CD4-positive, alpha-beta T cell treated with Interleukin-21 for 1 hour (primary cell): ENCODE measurements at places on chromosomes 13 and 19.

GRCh38 chr19:36032251-36033104 lies at the start of gene CLIP3:
Gene CLIP3 (minus strand): TSS chr19:36032873. CDS start chr19:36032357, 516 bp downstream.
- DNase-seq: peak; percentile 36

DNA sequence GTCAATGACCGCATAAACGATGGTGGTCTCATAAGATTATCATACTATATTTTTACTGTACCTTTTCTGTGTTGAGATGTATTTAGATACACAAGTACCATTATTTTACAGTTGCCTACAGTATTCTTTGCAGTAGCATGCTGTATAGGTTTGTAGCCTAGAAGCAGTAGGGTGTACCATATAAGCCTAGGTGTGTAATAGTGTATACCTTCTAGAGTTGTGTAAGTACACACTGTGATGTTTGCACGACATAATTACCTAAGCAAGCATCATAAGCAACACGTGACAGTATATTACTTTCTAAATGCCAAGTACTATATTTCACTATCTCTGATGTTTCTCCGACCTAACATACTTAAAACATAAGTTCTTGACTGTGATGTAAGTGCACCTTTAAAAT lies 2.7 kb downstream of the LPAR6 start:
- peak; percentile 58 for DNase-seq

GRCh38 chr13:23322353-23323336 lies 110.9 kb downstream of the SACS start:
- DNase-seq: no peak

DNA sequence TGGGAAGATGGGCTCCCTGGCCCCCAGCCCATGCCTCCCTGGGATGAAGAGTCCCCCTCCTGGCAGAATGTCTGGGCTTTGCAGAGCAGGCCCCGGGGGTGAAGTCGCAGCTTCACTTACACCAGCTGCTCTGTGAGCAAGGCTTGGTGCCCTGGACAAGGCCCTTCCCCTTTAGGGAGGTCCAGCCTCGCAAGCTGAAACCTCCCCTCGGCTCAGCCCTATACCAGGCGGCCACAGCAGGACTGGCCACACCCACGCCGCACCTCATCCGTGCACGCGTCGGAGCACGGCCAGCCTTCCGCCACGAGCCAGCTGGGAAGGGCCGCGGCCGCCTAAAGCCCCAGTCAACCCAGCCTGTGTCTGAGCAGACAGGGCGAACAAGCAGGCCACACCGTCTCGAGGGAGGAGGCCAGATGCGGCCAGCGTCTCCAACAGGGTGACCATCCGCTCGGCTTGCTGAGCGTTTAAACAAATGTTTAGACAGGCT lies 83.2 kb upstream of the MCF2L start:
- DNase-seq: no peak

DNA sequence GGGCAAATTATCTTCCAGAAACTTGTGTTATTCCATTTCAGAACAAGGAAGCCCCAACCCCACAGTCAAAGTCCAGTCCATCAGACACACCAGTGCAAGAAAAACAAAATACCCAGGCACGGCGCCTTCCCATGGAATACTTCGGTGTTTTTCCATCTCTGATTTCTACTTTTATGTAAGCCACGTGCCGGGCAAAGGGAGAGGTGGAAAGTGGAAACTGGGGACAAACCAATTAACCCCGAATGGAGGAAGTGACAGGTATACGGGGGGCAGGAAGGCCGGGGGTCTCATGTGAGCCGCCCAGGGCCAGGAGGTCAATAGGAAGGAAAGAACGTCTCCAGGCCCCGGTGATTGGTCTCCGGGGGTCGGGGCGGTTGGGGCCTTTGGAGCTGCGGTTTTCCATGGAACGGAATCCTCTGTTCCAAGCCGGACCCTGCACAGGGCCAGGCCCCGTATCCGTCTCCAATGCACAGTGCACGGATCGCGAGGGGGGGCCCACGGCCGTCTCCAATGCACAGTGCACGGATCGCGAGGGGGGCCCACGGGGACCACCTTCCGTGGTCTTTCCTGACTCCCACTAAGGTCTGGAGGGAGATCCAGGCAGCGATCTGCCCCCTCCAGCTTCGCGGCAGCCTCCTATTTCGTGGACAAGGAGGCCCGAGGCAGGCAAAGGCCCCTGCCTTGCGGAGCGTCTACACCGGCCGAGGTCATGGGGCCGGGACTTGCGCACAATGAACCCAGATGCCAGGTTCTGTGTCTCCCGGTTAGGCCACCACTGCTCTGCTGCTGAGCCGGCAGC lies 79.7 kb downstream of the GADD45B start:
- DNase-seq: no peak

GRCh38 chr19:18450931-18451836 lies 13.3 kb upstream of the ISYNA1 start:
- DNase-seq: peak; percentile 86
